ENCODE measurements at places on chromosomes 11 and 22. TPM values are rescaled to one million over a fixed set of nuclear protein-coding genes. Genes with fewer than 3 reads are reported as not detected.

DNA sequence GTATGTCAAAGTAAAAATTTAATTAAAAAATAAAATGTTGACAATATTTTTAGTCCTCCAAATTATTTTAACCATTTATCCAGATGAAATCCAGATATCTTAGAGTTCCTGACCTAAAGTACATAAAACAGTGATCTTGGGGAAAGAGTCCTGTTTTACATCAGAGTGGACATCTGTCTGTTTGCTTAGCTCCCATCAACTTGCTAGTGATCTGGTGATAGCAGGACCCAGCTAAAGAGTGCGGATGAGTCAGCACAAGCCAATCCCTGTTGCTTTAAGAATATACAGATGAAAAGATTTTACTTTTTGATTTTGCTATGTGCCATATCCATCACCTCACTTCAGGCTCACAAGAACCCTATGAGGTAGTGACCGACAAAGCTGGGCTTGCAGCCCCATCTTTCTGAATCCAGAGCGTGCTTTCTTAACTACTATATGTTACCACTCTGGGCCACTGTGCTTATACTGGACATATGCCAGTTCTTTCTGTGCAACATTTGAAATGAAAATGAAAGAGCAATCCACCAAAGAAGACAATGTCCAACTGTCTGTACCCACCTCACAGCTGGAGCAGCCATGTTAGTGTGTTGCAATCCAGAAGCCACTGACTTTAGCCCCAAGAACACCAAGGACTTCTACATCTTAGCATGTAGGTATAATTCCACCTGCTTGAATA, 167.6 kb upstream of the SESN3 start:
- DNase-seq, result no peak

- no peak for DNase-seq
Observed at GRCh38 chr11:84247926-84248325, 961.8 kb upstream of the CCDC90B start.

DNA sequence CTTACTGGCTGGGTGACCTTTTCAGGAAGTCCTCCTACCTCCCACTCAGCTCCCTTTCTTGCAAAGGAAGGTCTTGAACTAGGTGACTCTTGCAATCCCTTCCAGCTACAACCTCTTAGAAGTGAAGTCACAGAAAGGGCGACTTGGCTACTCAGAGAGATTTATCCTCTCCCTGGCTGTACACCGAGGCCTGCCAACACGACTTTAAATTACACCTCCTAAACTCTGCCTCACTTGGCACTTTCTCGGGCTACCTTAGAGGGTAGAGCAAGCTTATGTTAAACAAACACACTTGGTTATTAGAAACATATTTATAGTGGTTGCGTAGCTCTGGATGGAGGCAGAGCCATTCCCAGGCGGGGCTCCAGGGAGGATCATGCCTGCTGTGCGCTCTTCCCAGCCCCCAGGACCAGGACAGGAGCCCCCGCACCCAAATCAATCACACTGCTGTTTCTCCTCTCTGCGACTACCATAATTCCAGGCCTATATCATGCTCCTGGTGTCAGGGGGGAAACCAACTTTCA, 358.4 kb downstream of the BUD13 start:
- no peak for DNase-seq

Gene HPS5
- total RNA-seq, result 21.4 TPM

Gene NAV2
- total RNA-seq, result 42.0 TPM
